ENCODE measurements at places on chromosomes 12 and 14.

DNA sequence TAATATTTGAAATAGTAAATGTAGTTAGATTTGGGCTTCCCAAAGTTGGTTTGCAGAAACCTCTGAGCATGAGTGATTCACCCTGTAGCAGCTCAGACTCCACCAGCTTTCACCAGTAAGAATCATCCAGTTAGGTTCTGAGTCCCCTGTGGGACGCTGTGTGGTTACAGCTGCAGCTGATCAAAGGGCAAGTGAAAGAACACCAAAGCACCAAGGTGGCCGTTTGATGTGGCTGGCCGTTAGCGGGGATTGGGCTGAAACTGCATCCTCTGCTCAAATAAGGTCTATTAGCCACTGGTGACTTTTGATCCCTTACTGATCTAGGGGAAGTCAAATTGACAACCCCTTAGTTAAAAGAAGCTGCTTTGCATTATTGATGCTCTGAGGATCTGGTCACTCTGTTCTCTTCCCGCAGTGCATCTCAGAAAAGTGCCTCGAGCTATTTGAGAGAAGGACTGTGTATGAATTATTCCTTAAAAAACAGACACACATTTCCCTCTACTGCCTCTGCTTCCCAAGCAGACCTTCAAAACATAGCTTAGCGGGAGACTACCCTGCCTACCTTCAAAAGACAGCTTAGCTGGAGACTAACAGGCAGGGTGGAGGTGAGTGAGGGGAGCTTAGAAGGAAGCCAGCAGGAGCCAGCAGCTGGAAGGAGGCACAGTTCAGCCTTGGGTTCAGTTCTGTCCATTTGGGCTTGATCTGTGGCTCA lies 3.7 kb downstream of the ABHD12B start:
- DNase-seq, result no peak

GRCh38 chr14:93935213-93935612 lies 8.1 kb downstream of the FAM181A start:
- no peak for DNase-seq

- no peak for DNase-seq
Observed at GRCh38 chr14:68795597-68796417, 2.9 kb upstream of the ZFP36L1 start.

DNA sequence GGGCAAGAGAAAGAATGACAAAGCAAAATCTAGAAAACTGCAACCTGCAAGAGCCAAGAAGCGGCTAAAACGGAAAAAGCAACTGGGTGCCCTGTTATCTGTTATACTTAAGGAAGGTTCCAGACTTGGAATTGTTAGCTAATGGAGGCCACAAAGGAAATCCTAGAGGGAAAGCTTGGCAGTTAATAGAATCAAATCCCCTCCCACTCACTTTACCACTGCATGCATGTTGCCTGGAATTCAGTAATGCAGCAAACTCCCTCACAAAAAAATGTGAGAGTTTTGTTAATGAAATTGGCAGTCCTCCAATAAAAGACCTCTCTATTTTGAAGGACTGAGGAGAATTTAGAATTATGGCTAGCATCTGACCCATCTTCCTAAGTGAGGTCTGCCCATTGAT lies 164.2 kb upstream of the SOX5 start:
- no peak for DNase-seq

DNA sequence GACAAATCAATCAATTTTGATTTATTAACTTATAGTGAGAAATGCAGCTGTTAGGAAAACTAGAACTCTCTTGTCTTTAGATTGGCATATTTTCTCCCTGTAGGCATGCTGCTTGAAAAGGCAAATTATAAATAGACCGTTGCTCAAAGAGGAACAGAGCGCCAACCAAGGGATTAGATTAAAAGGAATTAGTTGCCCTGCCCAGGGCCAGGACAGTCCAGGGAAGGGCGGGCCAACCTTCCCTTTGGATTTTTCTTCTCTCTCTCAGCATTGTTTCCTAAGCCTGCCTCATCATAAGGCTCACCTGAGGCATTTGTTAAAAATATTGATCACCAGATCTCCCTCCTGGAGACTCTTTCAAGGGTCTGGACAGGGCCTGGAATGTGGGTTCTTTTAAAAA lies 8.6 kb downstream of the CIPC start:
- DNase-seq, result no peak

DNA sequence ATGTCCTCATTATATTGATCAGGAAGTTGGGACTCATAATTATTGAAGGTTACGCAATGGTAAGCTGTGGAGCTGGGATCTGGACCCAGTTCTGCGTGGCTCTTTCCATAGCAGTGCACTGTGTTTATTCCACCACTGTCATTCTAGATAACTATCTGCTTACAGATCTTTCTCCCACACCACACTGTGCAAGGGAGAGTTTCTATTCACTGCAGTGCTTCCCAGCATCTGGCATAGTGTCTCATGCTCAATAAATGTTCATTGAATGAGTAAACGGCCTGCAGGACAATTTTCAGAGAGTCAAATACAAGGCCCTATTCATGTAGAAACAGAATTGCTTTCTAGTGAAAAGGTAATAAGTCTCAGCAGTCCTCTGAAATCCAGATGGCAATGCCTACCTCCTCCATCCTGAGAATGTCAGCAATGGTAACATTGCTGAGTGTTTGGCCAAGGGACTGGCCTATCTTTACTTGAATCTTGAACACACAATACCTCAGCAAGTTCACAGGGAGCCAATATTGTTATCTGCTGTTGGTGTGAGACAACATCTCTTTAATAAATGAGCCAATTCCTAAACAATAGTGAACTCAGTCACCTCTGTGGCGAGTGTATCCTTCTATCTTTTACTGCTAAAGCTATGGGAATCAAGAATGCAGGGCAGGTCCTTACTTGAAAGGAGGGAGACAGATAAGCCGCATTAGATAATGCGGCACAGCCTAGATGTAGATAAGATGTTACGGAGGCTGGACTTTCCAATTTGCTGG lies 332.4 kb upstream of the PRICKLE1 start:
- no peak for DNase-seq

DNA sequence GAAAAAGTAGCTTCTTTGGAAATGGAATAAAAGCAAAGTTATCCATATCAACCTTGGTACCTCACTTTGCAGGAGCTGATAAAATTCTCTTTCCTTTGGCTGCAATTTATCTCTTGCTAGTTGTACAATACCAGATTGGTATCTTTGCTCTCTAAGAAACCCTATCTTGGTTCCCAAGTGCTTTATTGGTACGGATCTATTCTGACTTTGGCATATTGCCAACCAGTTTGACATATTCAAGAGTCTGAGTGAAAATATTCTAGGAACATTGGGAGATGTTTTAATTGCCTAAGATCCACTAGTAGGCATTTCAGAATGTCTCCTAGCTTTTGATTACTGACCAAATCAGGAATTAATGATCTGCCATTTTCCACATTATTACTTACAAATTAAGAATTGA lies 167.2 kb upstream of the ATP2B1 start:
- no peak for DNase-seq

DNA sequence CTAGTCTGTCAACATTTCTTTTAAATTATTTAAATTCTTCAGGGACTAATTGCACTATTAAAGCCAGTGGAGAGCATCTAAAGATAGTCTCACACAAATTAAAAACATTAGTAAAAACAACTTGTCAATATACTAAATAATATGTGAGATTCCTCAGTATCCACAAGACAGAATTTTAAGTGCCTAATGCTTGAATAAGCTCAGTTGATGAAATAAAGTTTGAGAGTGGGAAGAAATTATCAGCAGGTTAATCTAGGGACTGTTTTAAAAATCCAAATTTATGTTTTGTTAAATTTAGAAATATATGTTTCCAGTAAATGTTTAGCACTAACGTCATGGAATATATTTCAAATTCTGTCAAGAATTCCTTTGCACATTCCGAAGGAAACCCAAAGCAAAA lies 105.2 kb downstream of the SLC41A2 start:
- DNase-seq, result no peak

- no peak for DNase-seq
Observed at GRCh38 chr14:100857923-100858837, 32.3 kb downstream of the MEG3 start.

DNA sequence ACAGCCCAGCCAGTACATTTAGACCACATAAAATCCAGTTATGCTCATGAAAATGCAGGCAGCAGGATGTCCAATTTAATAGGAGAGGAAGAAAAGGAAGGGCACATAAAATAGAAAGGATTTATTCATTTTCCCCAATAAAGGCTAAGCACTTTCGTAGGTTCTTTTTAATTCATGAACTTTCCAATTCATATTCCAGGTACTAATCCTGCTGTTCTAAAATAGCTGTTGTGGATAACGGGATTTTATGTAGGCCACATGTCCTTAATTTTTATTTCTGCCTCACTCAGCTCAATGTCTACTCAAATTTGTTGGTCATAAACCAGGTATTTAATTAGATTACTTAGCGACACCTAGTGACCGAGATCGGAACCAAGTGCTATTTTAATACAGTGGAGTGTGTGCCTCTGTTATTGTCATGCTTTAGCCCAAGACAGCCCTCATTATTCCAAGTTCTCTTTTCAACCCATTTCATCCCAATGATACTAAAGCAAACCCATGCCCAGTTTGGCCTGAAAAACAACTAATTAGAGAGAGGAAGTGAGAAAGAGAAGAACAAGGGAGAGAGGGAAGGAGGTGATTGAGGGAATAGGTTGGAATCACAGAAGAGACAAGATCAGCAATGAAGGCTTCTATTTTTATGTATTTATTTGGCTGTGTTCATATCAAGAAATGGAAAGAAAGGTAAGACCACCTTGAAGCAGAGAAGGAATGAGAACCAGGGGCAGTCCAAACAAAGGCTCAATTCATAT lies 45.9 kb upstream of the IFNG-AS1 start:
- peak; percentile 54 for DNase-seq

- no peak for DNase-seq
Observed at GRCh38 chr12:67280088-67280487, 10.9 kb downstream of the CAND1 start.

DNA sequence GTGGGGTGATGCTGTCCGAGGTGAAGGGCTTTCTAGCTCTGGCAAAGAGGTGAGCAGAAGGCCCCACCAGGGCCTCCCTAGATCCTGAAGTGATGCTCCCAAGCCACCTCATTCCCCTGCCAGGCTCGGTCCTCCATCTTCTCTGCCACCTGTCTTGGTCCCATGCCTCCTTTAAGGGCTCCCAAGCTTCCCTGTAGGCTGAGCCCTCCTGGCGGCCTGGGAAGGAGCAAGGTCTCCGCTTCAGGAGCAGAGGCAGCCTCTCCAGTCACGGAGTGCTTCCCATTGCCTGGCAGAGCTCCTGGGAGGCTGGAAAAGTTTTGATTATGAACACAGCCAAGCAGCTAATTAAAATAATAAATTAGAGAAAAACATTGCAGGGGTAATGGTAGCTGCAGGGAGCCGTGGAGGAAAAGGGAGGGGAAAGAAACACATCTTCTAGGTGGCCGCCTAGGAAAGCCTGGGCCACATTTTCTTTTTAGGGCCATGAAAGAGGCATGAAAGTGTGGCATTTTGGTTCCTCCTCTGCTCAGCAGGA lies 160.0 kb upstream of the PRMT8 start:
- DNase-seq, result no peak

DNA sequence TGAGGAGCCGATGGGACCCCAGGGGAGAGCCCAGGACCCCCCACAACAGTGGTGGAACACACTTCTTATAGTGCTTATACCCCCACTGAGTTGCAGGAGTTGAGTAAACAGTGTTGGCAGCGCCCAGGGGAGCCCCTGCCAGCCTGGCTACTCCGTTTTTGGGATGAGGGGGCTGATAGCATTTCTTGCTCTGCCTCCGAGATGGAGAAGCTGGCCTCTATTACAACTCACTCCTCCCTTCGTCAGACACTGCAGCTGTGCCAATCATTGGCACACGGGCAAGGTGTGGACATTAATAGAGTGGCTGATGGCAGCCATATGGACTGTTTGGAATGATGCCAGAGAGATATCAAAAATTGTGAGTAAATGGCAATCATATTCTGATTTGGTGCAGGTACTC lies 94.9 kb upstream of the TMPO start:
- no peak for DNase-seq

DNA sequence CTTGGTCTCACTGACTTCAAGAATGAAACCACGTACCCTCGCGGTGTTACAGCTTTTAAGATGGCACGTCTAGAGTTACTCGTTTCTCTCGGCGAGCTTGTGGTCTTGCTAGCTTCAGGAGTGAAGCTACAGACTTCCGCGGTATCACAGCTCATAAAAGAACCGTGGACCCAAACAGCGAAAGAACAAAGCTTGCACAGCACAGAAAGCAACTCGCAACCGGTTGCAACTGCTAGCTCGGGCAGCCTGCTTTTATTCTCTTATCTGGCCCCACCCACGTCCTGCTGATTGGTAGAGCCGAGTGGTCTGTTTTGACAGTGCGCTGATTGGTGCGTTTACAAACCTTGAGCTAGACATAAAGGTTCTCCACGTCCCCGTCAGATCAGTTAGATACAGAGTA lies 4.2 kb upstream of the CLEC4C start:
- no peak for DNase-seq

DNA sequence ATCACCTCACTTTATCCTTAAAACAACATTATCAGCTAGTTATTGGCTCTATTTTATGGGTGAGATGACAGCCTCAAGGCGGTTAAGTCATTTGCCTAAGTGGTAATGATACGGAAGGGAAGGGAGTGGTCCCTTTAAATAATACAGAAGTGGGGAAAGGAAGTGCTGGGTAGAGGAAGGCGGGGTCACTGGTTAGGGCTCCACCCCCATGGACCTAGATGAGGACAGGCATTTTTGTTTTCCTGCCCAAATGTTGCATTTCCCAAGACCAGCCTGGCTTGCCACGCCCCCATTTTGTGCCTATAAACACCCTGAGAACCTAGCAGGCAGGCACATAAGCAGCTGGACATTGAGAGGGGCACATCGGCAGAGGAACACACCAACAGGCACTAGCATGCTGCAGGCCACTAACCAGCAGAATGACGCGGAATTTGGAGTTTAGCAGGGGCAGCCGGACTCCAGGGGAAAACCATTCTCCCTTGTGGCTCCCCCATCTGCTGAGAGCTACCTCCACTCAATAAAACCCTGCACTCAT lies 100.9 kb downstream of the EPS8 start:
- DNase-seq, result no peak

- DNase-seq, result no peak
Observed at GRCh38 chr14:54909817-54910558, 7.4 kb upstream of the GCH1 start.

DNA sequence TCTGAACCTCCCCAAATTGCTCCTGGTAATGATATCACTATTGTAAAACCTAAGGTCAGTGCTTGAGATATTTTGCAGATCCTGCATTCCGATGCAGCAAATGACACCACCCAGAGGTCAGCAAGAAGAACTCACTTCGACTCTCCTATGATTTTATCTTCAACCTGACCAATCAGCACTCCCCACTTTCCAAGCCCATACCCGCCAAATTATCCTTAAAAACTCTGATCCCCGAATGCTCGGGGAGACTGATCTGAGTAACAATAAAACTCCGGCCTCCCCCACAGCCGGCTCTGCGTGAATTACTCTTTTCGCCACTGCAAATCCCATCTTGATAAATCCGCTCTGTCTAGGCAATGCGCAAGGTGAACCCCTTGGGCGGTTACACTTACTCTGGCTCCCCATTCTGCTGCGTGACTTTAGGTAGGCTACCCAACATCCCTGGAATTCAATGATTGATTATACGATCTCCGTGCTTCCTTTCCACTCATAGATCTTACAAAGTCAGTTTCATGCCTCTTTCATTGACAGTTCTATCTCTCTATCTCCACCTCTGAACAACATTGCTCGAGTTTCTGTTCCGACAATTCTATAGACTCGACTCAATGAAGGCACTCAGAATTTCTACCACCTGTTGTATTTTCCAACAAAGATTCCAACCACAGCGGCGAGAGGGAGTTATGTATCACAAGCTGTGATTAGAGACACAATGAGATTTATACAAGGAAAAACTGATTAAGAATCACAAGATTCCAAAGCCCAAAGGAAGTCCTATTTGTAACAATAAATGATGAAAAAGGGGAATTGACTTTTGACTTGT lies 939 bp downstream of the NPC2 start:
- DNase-seq, result peak; percentile 73

- no peak for DNase-seq
Observed at GRCh38 chr12:92062539-92063493, 82.8 kb downstream of the BTG1 start.
